CD4-positive, alpha-beta T cell treated with Interleukin-17A for 1 hour (primary cell): ENCODE measurements at places on chromosomes 11 and 22.

DNA sequence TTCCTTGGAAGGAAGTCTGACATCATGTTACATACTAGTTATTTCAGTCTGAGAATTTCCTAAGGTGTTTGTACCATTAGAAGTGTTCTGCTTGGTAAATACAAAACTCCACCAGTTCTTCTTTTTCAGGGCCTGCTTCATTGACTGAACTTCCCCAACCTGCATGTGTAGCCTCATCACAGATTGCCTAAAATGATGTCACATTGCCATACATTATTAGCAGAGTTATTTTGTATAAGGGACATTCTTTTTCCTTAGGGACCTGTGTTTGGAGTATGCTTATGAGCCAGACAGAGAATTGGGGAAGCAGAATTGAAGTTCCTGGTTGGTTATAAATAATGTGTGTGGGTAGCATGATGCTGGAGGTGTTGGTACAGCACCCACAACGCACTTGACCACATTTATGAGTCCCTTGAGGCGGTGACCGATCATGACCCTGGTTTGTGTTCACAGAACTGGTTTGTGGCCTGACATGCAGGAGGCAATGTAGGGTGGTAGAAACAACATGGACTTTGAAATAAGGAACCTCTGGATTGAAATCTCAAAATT lies 16.4 kb upstream of the MMP7 start:
- DNase-seq = peak; percentile 31

DNA sequence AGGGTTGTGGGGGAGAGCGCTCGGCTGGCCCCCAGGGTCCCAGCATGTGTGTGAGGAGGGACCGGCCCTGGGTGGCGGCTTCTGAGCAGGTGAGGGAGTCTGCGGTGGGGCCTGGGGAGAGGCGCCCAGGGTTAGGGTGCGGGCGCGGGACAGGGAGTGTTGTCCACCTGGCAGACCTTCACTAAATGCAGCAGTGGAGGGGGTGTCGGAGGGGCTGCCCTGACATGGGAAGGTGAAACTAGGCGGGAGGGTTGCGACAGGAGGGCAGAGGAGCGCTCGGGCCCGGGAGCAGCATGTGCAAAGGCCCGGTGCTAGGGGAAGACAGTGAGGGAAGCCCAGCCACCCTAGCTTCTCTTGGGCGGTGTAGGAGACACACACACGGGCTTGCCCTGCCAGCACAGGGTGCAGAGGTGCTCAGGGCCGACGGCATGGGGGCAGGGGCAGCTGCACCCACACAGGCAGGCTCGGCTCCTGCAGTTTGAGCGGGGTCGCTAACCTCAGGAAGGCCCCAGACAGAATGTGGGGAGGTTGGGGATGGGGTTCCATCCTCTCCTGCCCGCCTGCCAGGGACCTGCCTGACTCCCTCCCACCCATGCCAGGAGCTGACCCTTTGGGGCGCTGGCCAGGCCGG lies 22.2 kb downstream of the OTUB1 start:
- no peak for DNase-seq

- DNase-seq = no peak
Observed at GRCh38 chr11:1350086-1350725, 39.5 kb upstream of the BRSK2 start.

GRCh38 chr11:75073459-75074190 lies 23.1 kb downstream of the OR2AT4 start:
- DNase-seq = no peak

DNA sequence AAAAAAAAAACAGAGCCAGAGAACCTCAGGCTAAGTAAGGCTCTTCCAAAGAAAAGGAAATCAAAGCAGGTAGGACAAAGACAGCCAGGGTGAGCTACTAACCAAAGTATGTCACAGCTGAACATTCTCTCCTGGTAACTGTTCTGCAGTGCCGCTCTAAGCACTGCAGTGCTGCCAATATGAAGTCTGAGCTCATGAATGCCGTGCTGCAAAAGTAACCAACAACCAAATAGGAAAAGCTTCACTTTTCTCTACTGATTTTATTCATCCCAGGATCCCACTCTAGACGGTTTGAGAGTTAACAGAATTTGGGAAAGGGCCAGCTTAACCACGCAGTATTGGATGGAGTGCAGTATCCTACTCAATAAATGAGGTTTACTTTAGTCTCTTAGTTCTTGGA lies 3.5 kb downstream of the SIK3 start:
- peak; percentile 30 for DNase-seq

- no peak for DNase-seq
Observed at GRCh38 chr11:45647786-45648185, 17.6 kb downstream of the CHST1 start.

- peak; percentile 51 for DNase-seq
Observed at GRCh38 chr11:125062931-125063428, at the start of gene SLC37A2. Gene SLC37A2, plus strand, starts transcription at chr11:125063305. Its CDS starts 63 bp downstream, at chr11:125063368.
